ENCODE measurements at places on chromosomes 4 and X. TPM values are rescaled to one million over a fixed set of nuclear protein-coding genes. Genes with fewer than 3 reads are reported as not detected.

GRCh38 chr4:116122124-116122523 is 963.3 kb downstream of the TRAM1L1 start:
- no peak for DNase-seq

DNA sequence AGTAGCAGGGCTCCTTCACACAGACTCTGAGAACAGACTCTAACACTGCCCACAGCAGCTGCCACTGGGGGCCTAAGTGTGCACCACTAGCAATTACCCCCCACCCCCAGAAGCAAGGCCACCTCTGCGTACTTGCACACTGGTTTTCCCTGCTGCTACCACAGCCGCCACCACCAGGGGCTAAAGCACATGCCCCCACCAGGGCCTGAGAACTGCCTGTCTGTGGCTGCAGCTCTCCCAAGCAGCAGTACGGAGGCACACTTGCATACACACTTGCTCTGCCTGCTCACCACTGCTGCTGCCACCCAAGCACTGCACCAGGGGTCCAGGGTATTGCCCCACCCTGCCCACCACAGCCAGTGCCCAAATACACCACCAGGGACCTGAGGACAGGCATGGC is 59.6 kb downstream of the SCML2 start:
- no peak for DNase-seq

Gene EREG
- not detected for total RNA-seq

GRCh38 chrX:129556806-129557315 is 16.8 kb downstream of the OCRL start:
- no peak for DNase-seq

Gene CT55
- total RNA-seq: not detected

Gene BEX2
- total RNA-seq: 23.9 TPM

- no peak for DNase-seq
These were observed 57.0 kb upstream of the MAP9 start for GRCh38 chr4:155433636-155434360.

GRCh38 chr4:173246719-173247118 is 78.1 kb downstream of the GALNT7 start:
- DNase-seq: no peak

Gene ALAS2
- total RNA-seq: not detected

DNA sequence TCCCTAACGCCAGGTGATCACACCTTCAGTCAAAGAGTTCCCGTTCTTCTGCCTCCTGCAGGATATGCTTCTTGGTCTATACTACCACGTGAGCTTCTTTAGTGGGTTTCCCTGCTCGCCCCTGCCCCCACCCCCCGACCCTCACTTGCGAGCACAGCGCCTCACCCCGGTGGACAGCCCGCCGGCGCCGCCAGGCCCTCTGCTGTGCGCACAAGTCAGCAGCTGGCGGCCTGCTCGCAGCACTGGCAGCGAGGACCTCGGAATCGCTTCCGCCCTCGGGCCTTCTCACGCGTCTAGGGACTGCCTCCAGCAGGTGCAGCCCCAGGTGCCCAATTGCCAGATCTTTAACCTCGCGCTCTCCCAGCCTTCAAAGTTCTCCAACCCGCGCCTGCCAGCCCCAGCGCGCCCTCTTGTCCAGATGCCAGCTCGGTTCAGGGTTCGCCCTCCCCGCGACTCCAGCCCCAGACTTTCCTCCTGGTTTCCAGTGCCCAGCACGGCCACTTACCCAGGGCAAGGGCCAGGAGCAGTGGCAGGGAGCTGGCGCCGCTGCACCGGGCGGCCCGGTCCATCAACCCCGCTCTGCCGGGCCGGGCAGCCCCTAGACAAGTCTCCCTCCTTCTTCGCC is 454 bp downstream of the BTC start:
- peak; percentile 91 for DNase-seq

DNA sequence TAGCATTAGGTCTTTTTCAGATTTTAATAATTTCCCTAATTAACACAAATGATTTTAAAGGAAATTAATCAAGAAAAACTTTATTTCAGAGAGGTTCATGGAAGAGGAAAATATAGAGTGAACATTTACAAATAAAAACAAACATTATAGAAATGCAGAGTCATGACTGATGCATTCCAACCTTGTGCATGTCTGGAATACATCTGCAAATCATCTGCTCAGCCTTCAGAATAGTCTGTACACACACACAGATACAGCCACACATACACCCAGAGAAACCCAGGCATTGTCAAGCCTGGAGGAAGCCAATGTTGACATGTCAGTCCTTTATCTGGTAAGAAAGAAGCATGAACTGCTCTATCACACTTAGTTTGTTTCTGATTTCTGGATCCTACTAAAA is 61.3 kb upstream of the NFKB1 start:
- DNase-seq: no peak

DNA sequence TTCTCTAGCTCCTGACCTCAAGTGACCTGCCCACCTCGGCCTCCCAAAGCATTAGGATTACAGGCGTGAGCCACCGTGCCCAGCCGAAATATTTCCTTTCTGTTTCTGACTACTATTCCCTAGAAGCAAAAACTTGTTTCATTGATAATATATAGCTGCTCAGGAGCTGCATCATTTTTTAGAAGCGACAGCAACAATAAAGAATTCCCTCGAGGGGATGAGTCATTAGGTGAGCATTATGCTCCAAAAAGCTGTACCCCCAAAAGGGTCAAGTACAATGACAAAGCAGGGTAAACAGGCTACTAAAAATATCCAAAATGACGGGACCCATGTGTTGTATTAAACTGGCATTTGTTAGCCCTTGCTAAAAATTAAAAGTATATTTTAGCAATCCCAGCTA is 67.0 kb downstream of the RBM47 start:
- no peak for DNase-seq

Gene GABRE
- 46.2 TPM for total RNA-seq

Gene TACC3
- total RNA-seq: 8.9 TPM

- DNase-seq: no peak
These were observed 98.6 kb upstream of the GPM6A start for GRCh38 chr4:175910700-175911099.

Gene HAND2
- total RNA-seq: 11.4 TPM

GRCh38 chrX:128653524-128654060 is 601.4 kb upstream of the ACTRT1 start:
- DNase-seq: no peak

GRCh38 chrX:107454302-107454701 is 4.8 kb downstream of the FRMPD3 start:
- no peak for DNase-seq

Gene PTCHD1
- not detected for total RNA-seq

DNA sequence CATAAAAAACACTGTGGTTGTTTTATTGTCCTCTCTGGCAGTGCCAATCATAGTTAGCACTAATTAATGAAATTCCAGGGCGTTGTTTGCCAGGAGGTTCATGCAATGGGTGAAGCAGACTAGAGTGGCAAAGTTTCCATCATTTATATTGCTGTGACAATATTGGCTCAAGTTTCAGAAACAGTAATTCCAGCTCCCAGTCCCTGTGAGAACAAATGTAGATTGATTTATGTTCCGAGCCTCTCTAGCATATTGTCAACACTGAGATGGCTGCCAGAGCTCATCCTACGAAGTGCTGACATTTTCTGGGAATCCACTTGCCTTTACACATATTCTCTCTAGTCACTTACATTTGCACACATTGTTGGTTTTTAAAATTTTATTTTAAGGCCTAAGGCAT is 440.0 kb upstream of the IGFBP7 start:
- no peak for DNase-seq

Gene AGTR2
- total RNA-seq: not detected

GRCh38 chr4:47639531-47639930 is 154.5 kb downstream of the ATP10D start:
- no peak for DNase-seq

Gene CXCL11
- not detected for total RNA-seq

DNA sequence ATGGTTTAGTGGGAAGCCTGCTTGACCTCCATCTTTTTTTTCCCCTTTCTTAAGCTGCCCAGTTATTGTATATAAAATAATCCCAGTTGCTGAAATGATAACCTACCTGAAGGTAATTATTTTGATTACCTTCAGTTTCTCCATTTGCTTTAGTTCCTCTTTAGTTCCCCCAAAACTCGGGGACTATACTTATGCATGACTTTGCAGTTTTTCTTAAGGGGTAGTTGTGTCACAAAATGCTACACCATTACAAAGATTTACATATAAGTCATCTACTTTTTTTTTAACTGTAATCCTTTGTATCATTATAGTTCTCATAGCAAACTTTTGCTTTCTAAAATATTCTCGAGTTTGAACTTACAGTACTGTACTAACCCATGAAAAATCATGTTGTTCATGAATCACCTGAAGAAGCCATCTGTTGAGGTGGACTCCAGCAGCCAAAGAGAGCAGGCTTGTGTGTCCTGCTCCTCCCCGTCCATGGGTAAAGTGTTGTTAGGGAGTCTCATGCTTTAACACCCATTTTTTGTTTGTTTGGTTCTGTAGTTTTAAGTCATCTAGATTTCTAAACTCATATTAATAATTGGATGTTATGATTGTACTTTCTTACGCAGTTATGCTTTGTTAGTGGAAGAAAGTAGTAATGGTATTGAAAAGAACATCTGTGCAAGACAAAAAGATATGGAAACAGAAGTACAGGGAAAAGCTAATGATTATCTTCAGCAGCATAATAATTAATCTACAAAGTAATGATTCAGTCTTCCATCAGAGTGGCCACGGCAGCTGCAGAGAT is 34.6 kb downstream of the HADH start:
- no peak for DNase-seq

Gene TMEM175
- total RNA-seq: 65.3 TPM

Gene SHROOM2
- 9.9 TPM for total RNA-seq

- DNase-seq: no peak
These were observed 14.7 kb downstream of the HELQ start for GRCh38 chr4:83440899-83441298.

Gene MAPK10
- total RNA-seq: 24.1 TPM

- DNase-seq: no peak
These were observed 18.8 kb downstream of the RGS12 start for GRCh38 chr4:3311489-3312171.

GRCh38 chr4:149353241-149353640 is 462.4 kb downstream of the IQCM start:
- no peak for DNase-seq

- peak; percentile 38 for DNase-seq
These were observed at the start of gene POU3F4 for GRCh38 chrX:83508006-83508405. POU3F4 (plus strand) TSS chrX:83508290; CDS start chrX:83508325, 35 bp downstream.

DNA sequence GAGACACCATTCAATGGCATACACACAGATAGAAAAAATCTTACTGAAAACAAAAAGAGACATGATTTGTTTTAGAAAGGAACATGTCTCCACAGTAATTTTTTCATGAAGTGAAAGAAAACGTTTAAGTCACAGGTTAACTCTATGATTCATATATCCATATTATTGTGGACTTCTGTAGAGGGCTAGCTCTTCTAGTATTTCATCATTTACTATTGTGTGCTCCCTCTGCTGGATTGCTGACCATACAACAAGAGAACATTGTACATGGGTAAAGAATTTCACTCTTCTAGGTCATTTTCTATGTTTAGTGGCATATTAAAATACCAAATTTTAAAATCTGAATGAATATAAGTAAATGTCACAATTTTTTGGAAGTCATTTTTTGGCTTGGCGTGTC is 91.8 kb upstream of the POU3F4 start:
- DNase-seq: no peak

DNA sequence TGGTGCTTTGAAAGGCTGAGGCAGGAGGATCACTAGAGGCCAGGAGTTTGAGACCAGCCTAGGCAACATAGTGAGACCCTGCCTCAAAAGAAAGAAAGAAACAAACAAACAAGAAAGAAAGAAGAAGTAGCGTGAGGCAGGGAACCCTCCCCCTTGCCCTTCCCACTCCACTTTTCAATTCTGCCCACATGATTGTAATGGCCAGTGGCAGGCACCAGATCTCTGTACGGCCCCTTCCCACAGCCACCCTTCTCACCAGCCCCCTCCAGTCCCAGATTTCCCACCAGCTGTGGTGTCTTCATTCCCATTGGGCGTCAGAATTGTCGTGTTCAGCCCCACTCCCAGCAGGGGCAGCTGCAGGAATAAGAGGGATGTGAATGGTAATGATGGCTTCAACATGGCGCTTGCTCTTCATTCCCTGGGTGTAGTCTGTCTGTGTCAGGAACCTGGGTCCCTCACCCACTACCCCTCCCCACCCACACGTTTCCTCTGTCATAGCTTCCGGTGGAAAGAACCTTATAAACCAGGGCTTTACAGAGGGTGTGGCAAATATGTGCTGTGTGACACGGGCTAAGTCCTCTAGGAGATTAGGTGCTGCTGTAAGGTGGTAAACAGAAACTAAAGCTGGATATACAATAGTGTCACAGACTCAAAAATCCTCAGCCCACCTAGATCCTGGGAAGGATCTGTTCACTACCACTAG is at the start of gene IL2RG:
TSS of gene IL2RG (minus strand) at position 437 of the 703 bp plus-strand sequence. CDS start at position 399, 38 bp downstream.
- DNase-seq: no peak

DNA sequence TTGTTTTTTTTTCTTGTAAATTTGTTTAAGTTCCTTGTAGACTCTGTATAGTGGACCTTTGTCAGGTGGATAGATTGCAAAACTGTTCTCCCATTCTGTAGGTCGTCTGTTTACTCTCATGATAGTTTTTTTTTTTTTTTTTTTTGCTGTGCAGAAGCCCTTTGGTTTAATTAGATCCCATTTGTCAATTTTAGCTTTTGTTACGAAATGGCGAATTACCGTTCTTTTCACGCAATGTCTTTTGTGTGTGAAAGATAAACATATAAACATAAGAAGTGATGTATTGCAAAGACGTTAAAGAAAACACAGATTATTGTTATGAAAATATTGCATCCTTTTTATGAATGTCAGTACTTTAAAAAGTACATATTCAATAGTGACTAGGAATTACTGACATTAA is 34.5 kb downstream of the MAGEA10 start:
- DNase-seq: no peak

Data from body of pancreas (tissue), 4 donors.